ENCODE measurements at places on chromosomes 13 and 19. TPM values are rescaled to one million over a fixed set of nuclear protein-coding genes. Genes with fewer than 3 reads are reported as not detected.

SLC25A42 gene
- polyA plus RNA-seq: 15.9 TPM

BLOC1S3 gene
- polyA plus RNA-seq: 12.7 TPM

FPR3 gene
- polyA plus RNA-seq: 1.0 TPM

TEX101 gene
- polyA plus RNA-seq: 0.09 TPM

ATP4A gene
- polyA plus RNA-seq: not detected

KLK15 gene
- polyA plus RNA-seq: not detected

STARD13 gene
- polyA plus RNA-seq: 24.6 TPM

SLC10A2 gene
- 9.0 TPM for polyA plus RNA-seq

TMEM221 gene
- 2.1 TPM for polyA plus RNA-seq

LGALS14 gene
- polyA plus RNA-seq: not detected

PRTN3 gene
- polyA plus RNA-seq: 3.4 TPM

MBD3L2 gene
- polyA plus RNA-seq: not detected

GRCh38 chr13:106967391-106967790 is 399.5 kb upstream of the ARGLU1 start:
- no peak for DNase-seq

DNA sequence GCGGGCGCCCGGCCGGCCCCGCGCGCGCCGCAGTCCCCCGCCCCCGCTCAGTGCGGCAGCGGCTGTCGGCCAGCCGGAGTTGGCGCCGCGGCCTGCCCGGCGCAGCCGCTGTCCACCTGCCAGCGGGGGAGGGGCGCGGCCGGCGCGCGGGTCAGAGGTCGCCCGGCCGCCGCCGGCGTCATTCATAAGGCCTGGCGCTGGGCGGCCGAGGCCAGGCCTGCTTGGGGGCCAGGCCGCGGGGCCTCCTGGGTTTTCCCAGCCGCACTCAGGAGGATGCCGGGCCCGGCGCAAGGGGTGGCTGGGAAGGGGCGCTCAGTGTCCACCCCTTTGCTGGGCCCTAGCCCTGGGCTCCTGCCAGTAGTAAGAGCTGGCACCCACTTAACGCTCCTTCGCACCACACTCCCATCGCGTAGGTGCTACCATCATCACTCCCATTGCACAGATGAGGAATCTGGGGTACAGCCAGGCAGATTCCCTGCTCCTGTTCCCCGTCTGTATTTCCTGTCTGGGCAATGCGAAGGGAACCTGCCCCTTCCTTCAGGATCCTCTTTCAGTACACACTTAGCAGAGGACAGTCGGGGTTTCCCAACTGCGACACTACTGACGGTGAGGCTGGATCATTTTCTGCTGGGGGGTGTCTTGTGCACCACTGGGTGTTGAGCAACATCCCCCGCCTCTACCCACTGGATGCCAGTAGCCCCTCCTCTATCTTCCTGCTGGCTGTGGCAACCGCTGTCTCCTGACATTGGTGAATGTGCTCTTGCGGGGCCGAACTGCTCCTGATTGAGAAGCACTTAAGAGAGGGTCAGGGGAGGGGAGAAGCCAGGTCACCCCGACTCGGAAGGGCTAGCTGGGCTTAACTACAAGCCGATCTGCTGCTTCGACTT is 846 bp upstream of the PRKACA start:
- peak; percentile 65 for DNase-seq

GRCh38 chr19:2488942-2489731 is 13.2 kb downstream of the GADD45B start:
- DNase-seq: no peak

GRCh38 chr13:97238432-97238831 is 16.3 kb downstream of the MBNL2 start:
- no peak for DNase-seq

GRCh38 chr13:111269508-111269907 is 50.9 kb upstream of the TEX29 start:
- no peak for DNase-seq

- DNase-seq: no peak
These were observed 1407.1 kb upstream of the MIR17HG start for GRCh38 chr13:89940383-89940782.

DNA sequence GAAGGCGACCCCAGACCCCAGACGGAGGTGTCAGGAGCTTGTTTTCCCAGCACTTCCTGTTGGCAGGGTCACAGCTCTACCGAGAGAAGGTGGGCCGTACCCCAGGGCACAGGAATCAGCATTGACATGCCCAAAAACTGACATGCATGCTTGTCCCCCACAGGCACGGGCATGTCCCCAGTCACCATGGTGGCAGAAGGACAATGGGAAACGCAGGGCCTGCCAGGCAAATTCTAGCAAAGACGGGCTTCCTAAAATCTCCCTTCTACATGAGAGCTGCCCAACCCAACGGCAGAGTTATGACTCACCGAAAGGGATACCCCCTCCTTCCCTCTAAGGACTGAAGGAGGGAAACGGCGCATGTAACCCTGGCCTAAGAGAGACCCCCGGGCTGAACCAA is 18.5 kb downstream of the TSHZ3 start:
- no peak for DNase-seq

DNA sequence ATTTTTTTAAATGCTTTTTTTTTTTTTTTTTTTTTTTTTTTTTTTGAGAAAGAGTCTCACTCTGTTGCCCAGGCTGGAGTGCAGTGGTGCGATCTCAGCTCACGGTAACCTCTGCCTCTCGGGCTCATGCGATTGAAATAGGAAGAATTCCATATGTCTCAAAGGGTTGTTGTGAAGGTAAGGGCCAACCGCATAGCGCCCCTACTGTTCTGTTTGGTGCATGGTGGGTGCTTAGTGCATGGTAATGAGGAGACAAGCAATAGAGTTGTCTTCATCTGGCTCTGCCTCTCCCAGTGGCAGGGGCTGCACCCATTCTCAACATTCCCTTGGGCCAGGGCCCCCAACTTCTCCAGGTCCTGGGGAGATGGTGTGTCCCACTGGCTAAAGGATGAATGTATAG is 68.7 kb downstream of the RASL11A start:
- no peak for DNase-seq

DNA sequence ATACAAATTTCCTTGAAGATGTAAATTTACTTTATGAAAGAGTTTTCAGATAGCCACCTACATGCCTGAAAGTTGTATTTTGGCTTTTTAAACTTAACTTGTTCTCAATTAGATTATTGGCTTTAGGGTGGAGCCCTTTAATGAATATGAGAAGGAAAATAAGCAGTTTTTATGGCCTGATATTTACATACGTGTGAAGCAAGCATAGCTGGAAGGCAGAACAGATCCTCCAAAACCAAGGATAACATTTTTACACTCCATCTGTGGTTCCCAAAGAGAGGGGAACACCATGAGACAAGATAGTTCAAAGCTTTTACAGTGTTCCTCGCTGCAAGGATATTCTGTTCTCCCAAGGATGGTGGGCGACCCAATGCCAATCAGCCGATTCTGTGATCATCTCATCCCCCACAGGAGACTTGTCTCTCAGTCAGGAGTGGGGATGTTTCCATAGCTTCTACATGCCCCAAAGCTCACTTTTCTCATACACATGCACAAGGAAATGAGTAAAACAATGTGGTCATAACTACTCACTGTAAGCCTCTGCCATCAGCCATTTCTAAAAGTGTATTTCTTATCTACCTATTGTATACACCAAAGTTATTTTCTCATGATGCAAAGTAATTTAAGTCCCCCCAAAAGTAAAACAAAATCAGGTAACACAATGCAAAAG is 24.6 kb upstream of the KBTBD6 start:
- no peak for DNase-seq

GRCh38 chr19:17706750-17707181 is 12.5 kb upstream of the MAP1S start:
- no peak for DNase-seq

GRCh38 chr13:70732611-70733010 is 624.4 kb upstream of the KLHL1 start:
- no peak for DNase-seq

DNA sequence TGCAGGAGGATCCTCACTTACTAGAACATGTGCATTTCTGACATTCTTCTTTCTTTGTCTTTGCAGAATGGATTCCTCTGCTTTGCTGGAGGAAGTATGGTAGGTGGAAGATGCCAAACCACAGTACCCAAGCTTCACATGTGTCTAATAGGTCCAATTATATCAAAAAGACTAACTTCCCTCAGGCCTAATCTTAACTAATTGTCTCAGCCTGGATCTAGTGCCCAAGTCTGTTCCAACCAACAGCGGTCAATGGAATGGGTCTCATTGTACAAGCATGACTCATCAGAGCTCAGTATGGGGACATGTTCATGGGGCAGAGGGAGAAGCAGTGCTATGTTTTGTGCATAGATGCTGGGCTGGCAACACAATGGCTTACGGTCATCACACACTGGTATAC is 81.6 kb upstream of the CSNK1A1L start:
- no peak for DNase-seq

DNA sequence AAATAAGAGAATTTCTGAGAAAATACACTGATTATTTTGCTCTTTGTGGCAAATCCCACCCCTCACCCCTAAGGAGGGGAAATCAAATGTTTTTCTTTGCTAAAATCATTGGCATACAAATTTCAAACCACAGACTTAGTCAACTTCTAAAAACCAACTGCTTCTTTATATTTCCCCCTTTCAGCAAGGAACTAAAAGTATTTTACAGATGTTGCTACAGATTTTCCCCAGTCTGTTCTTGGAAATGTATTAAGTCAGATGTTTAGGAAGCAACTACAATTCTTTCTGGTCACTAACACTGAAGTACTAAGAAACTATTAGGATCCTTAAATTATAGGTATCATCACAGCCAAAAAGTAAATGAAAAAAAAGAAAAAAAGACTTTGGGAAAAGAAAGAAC is 6.9 kb downstream of the MTMR6 start:
- no peak for DNase-seq

Measured in right lung (tissue), 10 donors.